ENCODE measurements at places on chromosomes 2 and 18. TPM values are rescaled to one million over a fixed set of nuclear protein-coding genes. Genes with fewer than 3 reads are reported as not detected.

The DSG4 gene
- total RNA-seq: not detected

The DYSF gene
- total RNA-seq: 0.20 TPM

The CELF4 gene
- total RNA-seq: not detected

The CXCR2 gene
- not detected for total RNA-seq

The RIT2 gene
- not detected for total RNA-seq

The CTIF gene
- 14.7 TPM for total RNA-seq

The NOTO gene
- total RNA-seq: not detected

The SLC35F6 gene
- total RNA-seq: 61.0 TPM

The RFX8 gene
- total RNA-seq: 46.7 TPM

The ICA1L gene
- total RNA-seq: 4.0 TPM
